ENCODE measurements at places on chromosomes 11 and 22.

GRCh38 chr11:27174021-27174420, 133.4 kb downstream of the BBOX1 start:
- no peak for DNase-seq

DNA sequence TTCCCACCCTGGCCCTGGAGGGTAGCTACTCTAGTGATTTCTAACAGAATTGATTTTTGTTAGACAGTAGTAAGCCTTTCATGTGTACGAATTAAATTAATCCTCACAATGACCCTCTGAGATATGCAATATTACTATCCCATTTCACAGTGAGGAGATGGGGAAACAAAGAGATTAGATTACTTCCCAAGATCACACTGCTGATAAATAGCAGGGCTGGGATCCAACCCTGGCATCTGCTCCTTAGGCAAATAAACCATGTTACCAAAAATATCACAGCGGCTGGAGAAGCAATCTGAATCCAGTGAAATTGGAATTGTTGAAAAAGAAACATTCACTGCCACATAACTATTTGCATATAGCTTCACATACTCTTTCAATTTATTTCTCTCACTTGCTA, 12.8 kb upstream of the CAVIN3 start:
- no peak for DNase-seq

GRCh38 chr11:104522650-104523049, 358.7 kb upstream of the PDGFD start:
- DNase-seq, result no peak

DNA sequence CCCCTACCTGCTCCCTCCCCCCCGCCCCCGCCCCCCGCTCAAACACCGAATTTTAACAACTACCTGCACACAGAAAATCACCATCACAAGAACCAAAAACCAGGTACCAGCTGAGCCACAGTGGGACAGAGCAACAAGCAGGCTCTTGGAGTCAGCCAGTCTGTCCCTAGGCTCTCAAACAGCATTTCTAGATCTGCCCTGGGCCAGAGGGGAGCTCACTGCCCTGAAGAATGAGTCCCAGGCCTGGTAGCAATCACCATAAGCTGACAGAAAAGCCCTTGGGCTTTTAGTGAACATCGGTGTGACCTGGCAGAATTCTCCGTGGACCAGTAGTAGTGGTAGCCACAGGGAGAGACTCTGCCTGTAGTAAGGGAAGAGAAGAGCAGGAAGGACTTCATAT, 58.3 kb downstream of the C11orf87 start:
- no peak for DNase-seq

GRCh38 chr22:36201630-36202319, at the start of gene APOL4:
Gene APOL4 (minus strand): TSS chr22:36201809. CDS start chr22:36201734, 75 bp downstream.
- DNase-seq, result no peak

GRCh38 chr11:21412652-21413383, 743.4 kb downstream of the NELL1 start:
- DNase-seq, result no peak

DNA sequence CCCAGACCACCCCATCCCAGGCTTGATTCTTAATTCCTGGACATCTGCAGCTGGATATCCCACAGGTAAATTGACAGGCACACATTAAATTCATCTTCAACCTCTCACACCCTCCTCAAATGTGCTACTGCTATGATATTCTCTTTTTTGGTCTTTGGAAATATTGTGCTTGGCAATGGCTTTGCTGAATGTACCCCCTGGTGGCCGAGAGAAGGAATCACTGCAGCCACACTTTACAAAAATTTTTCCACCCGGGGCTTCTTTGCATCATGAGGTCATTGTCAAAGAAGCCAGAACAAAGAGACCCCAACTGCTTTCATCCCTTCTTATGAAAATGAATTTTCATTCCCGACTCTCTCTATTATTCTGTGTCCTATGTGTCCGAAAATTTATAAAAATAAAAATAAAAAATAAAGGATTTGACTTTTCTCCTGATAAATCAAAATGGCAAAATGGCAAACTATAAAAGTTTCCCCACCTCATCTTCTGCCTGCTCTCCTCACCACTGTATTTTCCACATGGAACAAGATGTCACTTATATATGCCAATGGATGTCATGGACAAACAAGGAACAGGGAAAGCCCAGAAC, 15.0 kb upstream of the CYB5R2 start:
- DNase-seq, result no peak

- no peak for DNase-seq
These were observed 58.2 kb downstream of the RBX1 start for GRCh38 chr22:41009222-41009948.

GRCh38 chr11:465896-466530, 15.9 kb downstream of the PTDSS2 start:
- no peak for DNase-seq

DNA sequence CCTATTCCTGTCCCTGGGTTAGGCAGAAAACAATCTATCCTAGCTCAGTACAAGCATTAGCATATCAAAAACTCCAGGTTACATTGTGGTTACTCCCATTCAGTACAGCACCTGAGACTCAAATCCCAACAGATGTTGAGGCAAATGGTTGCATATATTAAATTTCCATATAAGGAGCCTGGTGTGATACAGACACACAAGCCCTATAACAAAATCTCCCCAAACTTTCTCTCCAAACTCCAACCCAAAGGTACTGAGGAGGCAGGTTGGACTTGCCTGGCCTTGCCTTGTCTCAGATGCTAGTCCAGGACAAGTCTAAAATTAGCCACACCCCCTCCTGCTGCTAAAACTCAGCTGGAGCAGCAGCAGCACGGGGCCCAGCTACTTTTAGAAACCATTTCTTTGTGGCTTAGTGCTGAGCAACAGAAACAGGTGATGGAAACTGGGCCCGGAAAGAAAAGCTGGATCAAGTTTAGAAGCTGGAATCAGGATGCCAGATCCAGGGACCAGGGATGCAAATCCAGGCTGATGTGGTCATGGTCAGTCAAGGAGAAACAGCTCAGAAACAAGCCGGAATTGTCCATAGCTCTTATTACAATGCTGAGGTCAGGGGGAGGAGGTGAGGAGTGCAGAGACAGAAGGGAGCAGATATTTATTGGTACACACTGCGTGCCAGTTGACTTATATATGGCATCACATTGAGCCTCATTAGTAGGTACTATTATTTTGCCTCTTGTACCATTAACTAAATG, 73.7 kb upstream of the AMOTL1 start:
- DNase-seq, result no peak

GRCh38 chr22:49426098-49426497, 401.6 kb downstream of the BRD1 start:
- no peak for DNase-seq

DNA sequence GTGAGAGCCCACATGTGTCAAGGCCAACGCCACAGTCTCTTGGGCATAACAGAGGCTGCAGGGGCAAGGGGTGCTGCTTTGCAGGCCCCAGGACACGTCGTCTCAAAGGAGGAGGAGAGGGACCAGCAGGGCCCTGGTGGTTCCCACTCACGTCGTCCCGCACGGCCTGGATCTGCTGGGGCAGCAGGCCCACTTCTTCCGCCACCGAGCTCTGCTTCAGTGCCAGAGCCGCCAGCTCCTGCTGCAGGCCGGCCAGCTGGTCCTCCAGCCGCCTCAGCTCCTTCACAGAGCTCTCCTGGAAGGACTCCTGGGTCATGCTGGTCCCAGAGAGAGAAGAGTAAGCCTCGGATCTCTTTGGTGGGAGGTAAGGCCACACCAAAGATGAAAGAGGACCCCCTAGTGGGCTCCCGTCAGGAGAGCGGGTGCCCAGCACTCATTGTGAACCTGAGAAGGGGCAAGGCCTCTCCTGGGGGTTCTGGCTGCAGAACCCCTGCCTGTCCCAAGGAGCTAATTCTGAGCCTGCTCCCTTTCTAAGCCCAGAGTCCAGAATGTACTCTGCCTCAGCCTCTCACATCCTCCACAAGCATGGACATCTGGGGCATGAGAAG, 15.6 kb downstream of the SUN2 start:
- DNase-seq, result no peak

DNA sequence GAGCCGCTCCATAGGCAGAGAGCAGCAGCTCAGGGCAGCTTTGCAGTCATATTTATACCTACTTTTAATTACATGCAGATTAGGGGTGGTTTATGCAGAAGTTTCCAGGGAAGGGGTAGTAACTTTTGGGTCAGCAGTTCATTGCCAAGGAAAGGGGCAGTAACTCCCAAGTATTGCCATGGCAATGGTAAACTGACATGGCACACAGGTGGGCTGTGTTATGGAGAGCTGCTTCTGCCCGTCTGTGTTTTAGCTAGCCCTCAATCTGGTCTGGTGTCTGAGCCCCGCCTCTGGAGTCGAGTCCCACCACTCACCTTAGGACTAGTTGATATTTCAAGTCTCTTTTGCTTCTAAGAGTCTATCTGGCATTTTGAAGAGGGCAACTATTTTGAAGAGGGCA, 12.2 kb upstream of the ZBTB16 start:
- no peak for DNase-seq

DNA sequence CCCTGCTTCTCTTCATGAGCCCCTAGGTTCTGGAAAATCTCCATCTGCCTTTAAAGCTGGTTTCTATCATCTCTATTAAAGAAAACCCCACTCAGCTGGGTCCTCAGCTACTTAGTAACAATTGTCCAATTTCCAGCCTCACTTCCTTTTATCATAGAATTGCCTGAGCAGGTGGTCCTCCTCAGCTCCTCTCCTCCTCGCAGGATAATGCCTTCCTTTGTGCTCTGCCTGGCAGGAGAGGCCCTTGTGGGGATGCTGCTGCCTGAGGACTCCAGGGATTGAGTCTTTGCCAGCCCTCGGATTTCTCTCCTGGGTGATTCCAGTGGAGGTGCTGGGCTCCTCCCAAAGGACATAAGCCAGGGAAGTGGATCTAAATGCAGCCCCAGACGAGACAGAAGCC, 448.3 kb downstream of the INSC start:
- DNase-seq, result no peak

- no peak for DNase-seq
These were observed 15.6 kb downstream of the ZBED4 start for GRCh38 chr22:49869086-49869830.

GRCh38 chr11:60862171-60862570, 5.2 kb upstream of the ZP1 start:
- DNase-seq, result no peak

DNA sequence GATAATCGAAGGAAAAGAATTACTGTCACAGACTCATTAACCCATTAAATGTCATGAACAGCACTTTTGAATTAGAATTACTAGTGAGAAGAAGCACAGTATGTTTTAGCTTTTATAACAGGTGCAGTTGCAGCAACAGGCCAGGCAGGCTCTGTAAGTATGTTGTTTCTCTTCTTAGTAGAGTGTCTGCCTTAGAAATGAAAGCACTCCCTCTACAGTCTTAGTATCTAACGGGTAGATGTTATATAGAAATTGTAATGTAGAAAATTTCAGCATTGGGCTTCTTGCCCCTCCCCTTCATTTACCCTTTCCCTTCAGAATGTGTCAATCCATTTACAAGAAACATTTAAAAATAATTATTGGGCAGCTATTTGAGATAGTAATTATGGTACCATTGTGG, 87.4 kb downstream of the HIPK3 start:
- DNase-seq, result no peak

DNA sequence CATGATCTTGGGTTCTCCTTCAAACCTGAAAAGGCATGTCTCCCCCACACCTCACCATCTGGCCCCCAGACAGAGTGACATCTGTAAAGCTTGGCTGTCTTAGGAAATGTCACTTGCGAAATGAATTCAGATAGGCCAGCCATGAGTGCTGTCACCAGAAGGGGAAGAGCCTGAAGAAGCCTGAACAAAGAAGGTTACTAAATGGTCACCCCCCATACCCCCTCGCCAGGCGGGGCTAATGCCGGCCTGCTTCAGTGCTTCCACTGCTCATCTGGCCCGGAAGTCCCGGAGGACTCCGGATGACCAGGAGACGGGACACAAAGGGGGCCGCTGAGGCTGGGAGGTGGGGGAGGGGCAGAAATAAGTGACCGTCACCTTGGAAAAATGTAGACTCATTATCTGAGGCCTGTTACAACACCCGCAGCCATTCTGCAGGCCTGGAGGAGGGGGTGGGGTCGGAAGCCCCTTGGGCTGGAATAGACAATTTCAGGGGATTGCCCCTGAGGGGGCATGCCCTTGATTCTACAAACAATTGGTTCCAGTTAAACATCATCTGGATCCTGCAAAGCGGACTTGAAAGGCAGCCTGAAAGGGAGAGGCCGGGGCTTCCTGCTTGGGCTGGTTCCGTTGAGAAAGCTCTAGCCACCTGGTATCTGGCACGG, 43.2 kb downstream of the NAT10 start:
- DNase-seq, result no peak

- DNase-seq, result no peak
These were observed 13.7 kb downstream of the MCM5 start for GRCh38 chr22:35413624-35414023.

DNA sequence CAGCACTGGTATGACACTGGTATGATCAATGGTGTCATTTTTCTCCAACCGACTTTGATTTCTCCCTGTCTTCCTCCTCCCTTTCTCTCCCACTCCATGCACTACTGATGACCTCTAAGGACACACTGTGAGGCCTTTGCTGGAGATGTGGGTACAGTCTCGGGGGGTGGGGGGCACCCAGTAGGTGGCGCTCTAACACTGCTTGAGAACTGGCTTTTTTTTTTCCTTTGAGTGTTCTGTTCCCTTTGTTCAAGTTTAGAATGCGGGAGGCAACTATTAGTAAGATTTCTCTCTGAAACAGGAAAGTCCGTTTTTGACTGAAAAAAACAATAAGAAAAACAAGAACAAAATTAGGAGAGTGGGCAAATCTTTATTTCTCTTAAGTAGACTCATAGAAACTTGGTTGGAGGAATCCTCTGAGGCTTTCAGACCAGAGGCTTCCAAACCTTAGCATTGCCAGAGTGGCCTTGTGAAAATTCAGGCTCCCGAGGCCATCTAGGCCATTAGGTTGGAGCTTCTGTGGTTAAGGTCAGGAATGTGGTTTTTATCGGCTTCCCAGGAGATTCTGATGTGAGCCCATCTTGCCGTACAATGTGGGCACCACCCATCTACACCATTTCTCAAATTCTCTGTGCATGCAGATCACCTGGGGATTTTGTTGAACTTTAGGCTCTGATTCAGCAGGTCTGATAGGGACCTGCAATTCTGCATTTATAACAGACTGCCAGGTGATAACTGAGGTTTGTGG, 43.2 kb downstream of the PANX1 start:
- DNase-seq, result peak; percentile 3

DNA sequence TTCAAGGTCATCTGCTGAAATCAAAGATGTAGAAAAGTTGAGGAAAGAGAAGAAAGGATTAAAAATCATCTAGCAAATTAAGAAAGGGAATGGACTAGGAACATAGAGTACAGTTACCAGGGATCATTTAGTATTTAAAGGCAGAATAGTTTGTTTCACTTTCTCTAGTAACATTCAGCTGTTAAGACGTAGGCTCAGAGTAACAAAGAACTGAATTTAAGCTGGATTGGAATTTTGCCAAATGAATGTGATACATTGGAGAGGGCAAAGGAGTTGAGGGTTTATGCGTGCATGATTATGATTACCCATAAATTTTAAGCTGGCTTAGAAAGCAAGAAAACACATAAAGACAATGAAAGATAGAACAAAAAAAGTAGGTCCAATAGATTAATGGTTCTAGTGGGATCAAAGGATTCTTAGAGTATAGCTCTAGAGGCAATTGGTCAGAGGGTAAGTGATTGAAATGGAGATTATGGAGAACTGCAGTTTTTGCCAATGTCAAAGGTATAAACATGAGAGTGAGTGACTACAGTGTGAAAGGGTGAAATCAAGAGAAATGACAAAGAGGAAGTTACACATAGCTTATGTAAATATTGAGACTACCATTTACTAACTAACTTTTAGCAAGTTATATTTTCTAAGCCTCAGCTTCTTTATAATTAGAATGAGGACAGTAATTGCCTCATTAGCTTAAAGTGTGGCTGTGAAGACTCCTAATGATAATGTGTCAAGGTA, 190.0 kb downstream of the GRIA4 start:
- DNase-seq, result no peak
